ENCODE measurements at places on chromosomes 6 and 20.

- no peak for DNase-seq
These were observed 17.4 kb downstream of the SCML4 start for GRCh38 chr6:107806691-107807090.

- no peak for DNase-seq
These were observed 11.1 kb downstream of the LAMA5 start for GRCh38 chr20:62355878-62356588.

GRCh38 chr6:155354167-155354566 is 39.9 kb upstream of the TFB1M start:
- no peak for DNase-seq

DNA sequence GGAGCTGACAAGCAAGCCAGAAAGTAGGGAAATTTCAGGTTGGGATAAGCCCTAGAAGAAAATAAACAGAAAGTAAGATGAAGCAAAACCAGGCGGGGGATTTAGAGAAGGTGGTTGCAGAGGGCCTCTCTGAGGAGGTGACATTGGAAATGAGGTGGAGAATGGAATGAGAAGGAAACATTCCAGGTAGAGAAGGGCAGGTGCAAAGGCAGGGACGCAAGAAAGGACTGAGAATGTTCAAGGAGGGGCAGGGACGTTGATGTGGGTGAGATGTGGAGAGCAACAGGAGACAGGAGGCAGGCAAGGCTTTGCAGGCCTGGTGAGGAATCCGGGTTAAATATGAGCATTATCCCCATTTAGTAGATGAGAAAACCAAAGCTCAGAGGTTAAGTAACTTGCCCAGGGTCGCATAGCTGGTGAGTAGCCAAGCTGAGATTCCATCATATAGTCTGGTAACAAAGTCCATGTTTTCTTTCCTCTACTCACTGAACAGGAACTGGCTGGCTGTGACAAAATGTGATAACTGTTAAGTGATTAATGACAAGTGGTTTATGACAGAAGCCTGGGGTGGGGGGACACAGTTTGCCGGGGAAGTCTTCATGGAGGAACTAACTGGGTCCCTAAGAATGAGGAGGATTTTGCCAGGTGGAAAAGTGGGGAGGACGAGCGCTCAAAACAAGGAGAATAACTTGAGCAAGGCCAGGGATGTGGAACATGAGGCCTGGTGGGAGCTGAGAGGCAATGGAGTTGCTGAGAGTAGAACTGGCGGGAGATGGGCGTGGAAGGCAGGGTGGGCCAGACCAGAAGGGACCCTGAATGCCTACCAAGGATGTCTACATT is 32.6 kb downstream of the MRPL14 start:
- no peak for DNase-seq

DNA sequence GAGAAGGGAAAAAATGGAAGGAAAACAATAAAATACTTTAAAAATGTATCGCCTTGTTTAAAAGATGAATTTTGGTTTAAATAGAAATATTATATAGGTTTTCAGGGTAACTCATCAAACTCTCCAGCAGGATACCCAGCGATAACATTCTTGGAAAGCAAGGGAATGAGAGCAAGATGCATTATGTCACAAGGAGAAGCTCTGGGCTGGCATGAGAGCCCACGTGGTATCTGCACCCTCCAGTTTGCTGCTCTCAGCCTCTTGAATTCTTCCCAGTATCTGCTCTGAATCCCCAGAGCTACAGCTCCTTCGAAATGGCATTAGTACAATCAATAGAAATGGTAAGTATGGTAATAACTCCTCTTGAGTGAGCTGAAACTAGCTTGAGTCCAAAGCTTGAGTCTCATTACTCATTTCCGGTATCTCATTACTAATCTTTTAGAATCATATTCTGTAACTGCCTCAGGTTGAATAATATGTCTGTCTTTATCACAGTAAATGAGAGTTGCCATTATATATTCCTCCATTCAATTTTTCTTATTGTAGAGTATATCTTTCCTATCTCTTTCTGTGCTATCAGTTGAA is 4.9 kb upstream of the TMEM242 start:
- no peak for DNase-seq

GRCh38 chr20:56271974-56272373 is 23.4 kb downstream of the MC3R start:
- no peak for DNase-seq

DNA sequence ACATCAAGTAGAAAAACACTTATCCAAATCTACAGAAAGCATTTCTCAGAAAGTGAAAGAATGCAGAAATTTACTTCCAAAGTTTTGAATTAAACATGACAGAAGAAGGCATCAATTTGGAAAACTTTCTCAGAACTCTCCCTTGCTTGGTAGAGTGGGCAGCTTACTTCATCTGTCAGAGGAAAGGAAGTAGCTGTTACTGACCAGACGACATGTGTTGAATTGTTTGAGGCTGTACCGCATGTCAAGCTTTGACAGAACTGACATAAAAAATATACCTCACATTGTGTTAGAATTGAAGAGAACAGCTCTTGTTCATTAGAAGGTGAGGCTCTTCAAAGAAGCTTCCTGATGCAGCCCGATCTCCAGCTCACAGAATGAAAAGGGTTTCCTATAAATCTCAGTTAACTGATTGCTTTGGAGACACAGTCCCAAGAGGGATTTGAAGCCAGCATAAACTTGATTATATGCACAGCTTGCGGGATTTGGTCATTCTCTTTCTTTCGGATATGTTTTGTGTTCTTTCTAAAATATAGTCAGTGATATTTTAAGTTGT is 190.7 kb downstream of the PLCB1 start:
- no peak for DNase-seq

DNA sequence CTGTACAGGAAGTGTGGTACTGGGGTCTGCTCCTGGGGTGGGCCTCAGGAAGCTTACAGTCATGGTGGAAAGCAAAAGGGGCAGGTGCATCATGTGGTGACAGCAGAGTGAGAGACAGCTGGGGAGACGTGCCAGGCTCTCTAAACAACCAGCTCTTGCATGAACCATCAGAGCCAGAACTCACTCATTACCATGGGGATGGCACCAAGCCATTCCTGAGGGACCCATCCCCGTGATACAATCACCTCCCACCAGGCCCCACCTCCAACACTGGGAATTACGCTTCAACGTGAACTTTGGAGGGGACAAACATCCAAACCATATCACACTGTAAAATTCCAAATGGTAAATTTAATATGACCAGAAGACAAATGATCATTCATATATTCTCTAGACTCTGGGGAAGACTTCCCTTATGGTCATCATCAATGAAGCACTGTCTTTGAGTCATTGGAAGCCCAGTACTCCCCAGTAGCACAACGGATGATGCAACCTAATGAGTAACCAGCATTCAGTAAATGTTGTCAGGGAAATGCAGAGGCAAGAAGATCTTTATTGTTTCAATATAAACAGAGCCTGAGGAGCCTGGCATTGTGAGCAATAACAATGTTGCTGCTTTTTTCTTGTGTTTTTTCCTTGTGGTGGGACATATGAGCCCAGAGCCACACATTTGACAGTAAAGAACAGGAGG is 48.2 kb upstream of the RALY start:
- DNase-seq, result no peak

- no peak for DNase-seq
These were observed 81.1 kb downstream of the BMP5 start for GRCh38 chr6:55794136-55794812.

GRCh38 chr6:110295451-110296165 is 62.5 kb downstream of the METTL24 start:
- DNase-seq, result no peak

- no peak for DNase-seq
These were observed 530.2 kb downstream of the BCKDHB start for GRCh38 chr6:80636689-80637088.

GRCh38 chr20:6152777-6153176 is 29.9 kb upstream of the FERMT1 start:
- DNase-seq, result no peak

- no peak for DNase-seq
These were observed 510.5 kb downstream of the PRKN start for GRCh38 chr6:162217058-162217457.

GRCh38 chr20:407953-408842 is at the start of gene RBCK1:
TSS of gene RBCK1 (plus strand) at chr20:408299. CDS start at chr20:408758, 459 bp downstream.
- DNase-seq, result no peak

DNA sequence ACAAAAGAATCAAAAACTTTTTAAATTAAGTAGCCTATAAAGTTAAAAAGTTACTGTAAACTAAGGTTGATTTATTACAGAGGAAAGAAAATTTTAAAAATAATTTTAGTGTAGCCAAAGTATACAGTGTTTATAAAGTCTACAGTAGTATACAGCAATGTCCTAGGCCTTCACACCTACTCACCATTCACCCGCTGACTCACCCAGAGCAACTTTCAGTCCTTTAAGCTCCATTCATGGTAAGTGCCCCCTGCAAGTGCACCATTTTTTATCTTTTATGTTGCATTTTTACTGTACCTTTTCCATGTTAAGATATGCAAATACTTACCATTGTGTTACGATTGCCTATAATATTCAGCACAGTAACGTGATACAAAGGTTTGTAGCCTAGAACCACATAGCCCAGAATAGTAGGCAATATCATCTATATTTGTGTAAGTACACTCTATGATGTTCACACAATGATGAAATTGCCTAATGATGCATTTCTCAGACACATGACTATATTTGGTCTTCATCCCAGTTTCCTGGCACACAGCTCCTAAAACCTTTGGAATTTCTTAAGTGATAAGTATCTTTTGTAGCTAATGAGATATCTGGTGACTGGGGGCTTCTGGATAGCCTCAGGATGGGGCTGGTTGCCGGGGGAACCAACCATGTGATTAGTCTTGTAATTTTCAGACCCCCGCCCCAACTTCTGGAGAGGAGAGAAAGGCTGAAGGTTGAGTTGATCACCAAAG is 111.0 kb downstream of the MRPL14 start:
- no peak for DNase-seq

GRCh38 chr20:10490706-10491105 is 55.6 kb downstream of the SLX4IP start:
- DNase-seq, result no peak

GRCh38 chr6:24147511-24148153 is 21.6 kb downstream of the NRSN1 start:
- no peak for DNase-seq

- no peak for DNase-seq
These were observed 185.5 kb upstream of the TNFAIP3 start for GRCh38 chr6:137681445-137682009.

- DNase-seq, result no peak
These were observed 283.5 kb downstream of the KHDC1L start for GRCh38 chr6:72941751-72942150.

GRCh38 chr6:46323312-46323965 is 152.7 kb upstream of the ENPP5 start:
- DNase-seq, result no peak

DNA sequence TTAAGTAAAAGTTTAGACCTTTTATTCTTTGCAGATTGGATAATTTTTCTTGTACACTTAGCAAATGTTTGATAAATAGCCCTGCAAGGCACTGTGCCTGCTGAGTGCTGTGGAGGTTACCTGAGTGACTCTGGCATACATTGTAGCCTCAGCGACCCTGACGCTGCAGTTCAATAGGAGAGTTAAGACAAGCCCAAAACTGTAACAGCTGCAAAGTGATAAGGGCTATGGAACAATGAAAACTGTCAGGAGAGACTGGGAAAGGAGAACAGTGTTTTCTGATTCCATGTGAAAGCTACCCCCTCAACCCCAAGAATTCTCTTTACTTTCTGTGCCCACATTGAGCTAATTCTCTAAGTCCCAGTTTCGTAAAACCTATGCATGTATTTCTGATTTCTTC is 22.2 kb downstream of the HIVEP1 start:
- no peak for DNase-seq

DNA sequence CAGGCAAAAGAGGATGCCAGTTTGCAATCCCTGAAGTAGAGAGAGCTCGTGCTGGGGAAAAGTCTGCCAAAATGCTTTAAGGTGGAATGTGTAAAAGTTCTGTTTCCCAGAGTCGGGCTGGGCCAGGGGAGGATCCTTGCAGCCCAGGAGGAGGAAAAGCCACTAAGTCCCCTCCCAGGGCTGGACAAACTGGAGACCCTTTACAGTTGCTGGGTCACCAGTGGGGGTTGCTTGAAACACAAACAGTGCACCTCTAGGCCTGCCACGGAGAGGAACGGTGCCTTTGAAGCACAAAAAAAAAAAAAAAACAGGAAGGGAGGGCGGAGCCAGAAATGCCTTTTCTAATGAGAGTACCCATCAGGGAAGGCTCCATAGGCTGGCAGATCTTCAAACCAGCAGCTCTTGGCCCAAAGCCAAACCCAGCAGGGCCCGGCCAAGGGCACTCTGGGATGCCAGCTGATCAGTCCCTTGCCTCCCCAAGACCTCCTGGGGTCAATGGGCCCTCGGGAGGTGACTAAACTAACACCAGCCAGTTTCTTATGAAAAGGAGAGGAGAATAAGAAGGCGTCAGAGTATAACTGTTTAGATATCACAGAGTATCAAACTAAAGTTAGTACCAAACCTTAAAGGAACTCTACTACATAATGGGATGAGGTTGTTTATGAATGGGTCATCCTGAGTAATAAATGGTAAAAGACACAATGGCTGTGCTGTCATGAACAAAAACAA is 23.7 kb downstream of the HLA-A start:
- no peak for DNase-seq

GRCh38 chr6:156857573-156857972 is 80.4 kb downstream of the ARID1B start:
- DNase-seq, result no peak

DNA sequence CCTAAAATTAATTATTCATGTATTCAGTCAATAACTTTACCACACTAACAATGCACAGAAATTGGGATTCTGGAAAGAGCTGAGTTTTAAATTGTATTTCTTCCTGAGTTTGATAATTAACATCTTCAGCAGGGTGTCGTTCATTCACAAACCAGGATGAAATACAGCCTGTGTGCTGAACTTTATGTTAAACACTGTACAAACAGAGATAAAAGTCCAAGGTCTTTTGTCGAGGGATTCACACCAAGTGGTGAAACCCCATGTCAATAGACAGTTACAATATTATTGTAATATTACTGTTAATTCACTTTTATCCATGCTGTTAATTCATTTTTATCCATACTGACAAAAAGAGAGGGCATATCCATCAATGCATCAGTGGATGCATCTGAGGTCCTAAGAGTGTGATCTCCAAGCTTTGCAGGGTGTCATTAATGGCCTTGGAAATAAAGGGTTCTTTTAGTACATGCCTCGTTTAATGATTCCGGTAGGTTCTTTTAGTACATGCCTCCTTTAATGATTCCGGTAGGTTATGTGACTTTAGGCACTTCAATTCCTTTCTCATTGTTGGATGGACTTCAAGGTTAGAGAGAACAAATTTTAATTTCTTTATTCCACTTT is 234.3 kb downstream of the PLCB1 start:
- no peak for DNase-seq

DNA sequence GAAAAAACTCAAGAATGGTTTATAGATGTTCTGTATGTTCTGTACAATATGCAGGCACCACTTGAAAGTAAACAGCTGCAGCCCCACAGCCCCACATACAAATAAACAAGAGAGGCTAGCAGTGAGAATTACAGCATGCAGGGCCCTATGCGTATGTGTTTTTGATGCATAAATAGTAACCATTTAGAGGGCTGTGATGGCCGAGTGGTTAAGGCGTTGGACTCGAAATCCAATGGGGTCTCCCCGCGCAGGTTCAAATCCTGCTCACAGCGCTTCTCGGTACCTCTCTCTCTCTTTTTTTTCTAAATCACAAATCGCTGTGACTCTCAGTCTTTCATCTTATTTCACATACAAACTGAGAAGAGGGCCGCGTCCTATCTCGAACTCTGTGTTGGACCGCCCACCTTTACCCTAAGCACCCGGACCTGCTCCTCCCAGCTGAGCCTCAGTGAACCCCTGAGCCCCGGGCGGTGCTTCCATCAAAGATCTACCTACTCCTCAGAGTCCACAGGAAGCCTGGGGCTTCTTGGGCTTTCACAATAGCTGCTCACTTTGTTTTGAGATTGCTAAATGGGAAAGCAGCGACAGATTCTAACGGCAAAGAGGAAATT is 37.7 kb upstream of the PRSS16 start:
- no peak for DNase-seq

GRCh38 chr6:34155471-34156300 is 9.8 kb upstream of the GRM4 start:
- DNase-seq, result no peak
